ENCODE measurements at places on chromosomes 4 and X. TPM values are rescaled to one million over a fixed set of nuclear protein-coding genes. Genes with fewer than 3 reads are reported as not detected.
A peak's percentile ranks its signal among the peaks of the same experiment; 100 is the strongest.

GRCh38 chrX:39750848-39751247, 346.9 kb downstream of the BCOR start:
- ATAC-seq = no peak

- ATAC-seq = no peak
Measured at GRCh38 chr4:153076861-153077260, 127.4 kb upstream of the TRIM2 start.

DNA sequence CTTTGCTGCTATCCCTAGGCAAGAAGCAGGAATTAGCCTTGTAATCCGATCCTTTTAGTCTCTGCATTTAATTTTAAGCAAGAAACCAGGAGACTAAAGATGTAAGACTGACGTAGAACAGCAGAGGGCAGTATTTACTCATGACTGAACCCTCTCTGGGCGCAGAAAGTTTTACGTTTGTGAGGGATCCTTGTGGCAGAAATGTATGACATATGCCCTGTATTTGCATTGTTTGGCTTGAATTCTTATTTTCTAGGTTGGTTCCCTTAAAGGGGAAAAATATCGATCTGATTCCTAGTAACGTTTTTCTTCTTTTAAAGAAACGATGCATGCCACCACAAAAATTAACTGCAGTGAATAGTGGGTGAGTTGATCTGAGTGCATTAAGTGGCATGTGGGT, 1.3 kb upstream of the FAT4 start:
- ATAC-seq = no peak

- no peak for ATAC-seq
Measured at GRCh38 chr4:108763226-108763593, 357 bp upstream of the ETNPPL start.

DNA sequence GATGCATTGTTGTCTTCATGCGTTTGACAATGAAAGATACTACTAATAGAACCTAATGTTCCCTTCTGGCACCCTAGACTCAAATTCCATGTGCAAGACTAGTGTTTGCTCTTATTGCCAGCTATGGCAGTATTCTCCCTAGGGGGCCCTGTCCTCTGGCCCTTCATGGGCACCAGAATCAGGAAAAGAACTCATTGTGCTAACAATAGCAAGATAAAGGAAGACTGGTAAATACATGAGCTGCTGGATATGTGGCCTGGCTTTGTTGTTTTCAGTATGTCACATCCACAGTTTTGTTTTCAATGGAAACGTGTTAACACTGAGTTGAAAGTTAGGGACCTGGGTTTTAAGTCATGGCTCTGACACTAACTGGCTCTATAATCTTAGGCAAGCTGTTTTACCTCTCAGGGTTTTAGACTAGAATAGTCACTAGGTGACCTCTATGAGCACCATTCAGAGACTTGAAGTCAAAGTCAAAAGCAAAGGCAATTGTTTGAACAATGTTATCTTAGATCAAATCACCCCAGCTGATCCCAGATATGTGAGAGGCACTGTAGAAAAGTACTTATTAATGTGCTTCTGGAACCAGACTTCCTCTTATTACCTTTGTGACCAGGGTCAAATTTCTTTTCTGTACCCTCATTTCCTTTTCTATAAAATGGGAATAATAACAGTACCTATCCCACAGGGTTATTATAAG, 253.7 kb upstream of the DIAPH2 start:
- ATAC-seq = no peak

- ATAC-seq = peak; percentile 66
Measured at GRCh38 chrX:20414762-20415445, 148.2 kb upstream of the RPS6KA3 start.

- no peak for ATAC-seq
Measured at GRCh38 chr4:39808231-39808749, 110.4 kb downstream of the UBE2K start.

- peak; percentile 90 for ATAC-seq
Measured at GRCh38 chr4:15479089-15479912, 9.6 kb downstream of the CC2D2A start.

- peak; percentile 55 for ATAC-seq
Measured at GRCh38 chrX:40531056-40531826, 49.5 kb upstream of the ATP6AP2 start.

DNA sequence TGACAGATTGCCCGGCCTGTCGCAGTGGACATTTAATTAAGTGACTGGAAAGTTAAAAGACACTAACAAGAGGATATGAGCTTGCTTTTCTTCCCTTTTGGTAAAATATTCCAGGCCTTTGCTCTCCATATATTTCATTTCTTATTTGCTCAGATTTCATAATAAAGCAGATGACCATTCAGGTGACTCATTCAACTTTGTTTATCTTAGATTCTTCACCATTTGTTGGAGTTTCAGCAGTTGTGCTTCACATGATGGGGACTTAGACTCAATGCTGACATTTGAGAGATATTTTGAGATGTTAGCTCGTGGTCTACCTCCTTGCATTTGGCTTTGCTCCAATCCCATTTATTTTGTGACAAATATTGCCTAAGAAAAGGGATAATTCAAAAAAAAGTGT, 312.2 kb downstream of the ARHGAP24 start:
- no peak for ATAC-seq

DNA sequence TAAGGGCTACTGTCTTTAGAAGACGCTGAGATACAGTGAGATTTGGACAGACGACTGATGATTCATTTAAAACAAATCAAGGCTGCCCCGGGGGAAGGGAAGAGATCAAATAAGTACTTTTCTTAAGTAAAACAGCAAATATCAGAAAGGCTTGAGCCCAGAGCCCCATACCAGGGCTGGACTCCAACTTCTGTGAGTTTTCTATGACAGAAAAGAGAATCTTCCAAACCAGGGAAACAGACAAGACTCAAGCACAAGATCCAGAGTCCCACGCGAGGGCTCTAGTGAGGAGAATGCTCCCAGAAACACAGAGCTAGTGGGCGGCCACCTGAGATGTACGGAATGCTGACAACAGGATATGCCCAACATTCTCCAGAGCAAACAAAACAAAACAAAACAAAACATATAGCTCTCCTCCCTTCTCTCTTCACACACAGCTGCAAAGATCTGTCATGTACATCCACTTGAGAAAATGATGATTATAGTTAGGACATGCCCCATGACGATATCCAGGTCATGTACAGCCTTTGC, 13.1 kb downstream of the ACSL1 start:
- ATAC-seq = no peak

GRCh38 chr4:185600801-185601434, 65.6 kb upstream of the PDLIM3 start:
- no peak for ATAC-seq

- no peak for ATAC-seq
Measured at GRCh38 chr4:88609387-88609786, 17.1 kb downstream of the HERC3 start.

LIN54 gene
- total RNA-seq = 51.1 TPM

PDE6B gene
- total RNA-seq = 5.6 TPM

CLDN34 gene
- not detected for total RNA-seq

RRH gene
- total RNA-seq = 0.45 TPM

ADH1B gene
- not detected for total RNA-seq

P2RY10 gene
- not detected for total RNA-seq

MXRA5 gene
- 4.1 TPM for total RNA-seq

VCX gene
- 0.62 TPM for total RNA-seq

CENPI gene
- 9.0 TPM for total RNA-seq

All from motor neuron (in vitro differentiated cells).